ENCODE measurements at places on chromosomes 13 and 19.
A peak's percentile ranks its signal among the peaks of the same experiment; 100 is the strongest.

DNA sequence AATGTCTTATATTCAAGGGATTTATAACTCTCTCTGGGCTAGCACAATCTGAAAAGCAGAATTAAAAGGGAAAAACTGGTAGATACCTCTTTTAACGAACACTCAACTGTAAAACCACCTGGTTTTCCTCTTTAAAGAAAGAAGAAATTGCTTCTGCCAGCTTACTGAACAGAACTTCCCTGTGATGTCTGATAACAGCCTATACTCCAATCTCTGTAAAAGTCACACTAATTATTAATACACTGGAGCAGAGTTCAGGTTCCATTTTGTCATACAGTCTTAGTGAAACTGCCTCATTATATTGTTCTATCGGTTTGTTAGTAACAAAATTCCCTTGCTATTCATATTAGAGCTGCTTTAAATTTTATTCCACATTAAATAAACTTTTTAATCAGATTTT is 251.0 kb upstream of the STARD13 start:
- no peak for DNase-seq

GRCh38 chr19:48252609-48253008 is 3.1 kb downstream of the CARD8 start:
- no peak for DNase-seq

DNA sequence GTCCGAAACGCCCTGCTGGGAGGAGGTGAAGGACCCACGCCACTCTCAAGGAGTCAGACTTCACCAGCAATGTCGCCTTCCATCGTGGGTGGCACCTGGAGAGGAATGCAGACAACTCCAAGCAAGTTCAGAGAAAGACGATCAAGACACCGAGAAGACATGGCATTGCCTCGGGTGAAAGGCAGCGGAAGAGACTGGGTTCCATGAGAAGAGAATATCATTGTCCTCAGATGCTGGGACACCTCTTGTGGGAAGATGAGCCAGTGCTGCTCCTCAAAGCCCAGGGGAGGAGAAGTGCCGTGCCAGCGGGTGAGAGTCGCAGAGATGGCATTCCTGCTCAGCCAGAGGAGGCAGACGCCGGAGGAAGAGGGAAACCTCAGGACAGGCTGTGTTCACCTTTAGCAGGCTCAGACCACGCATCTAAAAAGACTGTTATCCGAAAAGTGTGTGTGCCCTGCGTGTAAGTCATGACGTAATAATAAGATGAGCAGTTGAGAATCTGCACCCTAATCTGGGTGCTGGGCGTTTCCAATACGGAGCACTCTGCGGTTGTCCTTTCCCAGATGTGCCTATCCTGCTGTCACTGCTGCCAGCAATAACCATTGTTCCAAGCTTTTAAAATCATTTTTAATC is 144.6 kb upstream of the SPACA7 start:
- no peak for DNase-seq

- no peak for DNase-seq
Observed at GRCh38 chr13:65032825-65033224, 2197.3 kb downstream of the PCDH9 start.

DNA sequence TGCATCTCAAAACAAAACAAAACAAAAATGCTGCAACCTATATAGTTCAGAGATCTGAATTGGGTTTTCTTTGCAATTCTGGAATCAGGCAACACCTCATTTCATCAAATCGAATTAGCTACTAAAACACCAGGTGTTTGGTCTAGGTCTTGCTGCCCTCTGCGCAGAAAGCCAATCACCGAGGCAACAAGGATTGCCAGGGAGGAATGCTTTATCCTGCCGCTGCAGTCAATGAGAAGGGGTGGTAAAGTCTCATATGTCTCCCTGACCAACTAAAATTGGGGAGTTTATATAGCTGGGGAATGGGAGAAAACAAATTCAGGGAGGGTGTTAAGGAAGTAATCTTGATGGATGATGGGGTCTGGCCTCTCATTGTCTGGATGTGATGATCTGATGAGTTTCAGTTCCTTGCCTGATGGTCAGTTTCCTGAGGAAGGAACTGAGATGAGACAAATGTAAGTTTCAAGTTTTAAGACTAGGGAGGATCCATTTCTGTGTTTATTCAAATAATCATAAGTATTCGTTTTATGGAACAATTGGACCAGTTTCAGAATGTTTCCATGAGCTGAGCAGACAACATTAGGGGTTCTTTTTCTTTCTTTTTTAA is 5.0 kb upstream of the YJU2 start:
- DNase-seq = no peak

DNA sequence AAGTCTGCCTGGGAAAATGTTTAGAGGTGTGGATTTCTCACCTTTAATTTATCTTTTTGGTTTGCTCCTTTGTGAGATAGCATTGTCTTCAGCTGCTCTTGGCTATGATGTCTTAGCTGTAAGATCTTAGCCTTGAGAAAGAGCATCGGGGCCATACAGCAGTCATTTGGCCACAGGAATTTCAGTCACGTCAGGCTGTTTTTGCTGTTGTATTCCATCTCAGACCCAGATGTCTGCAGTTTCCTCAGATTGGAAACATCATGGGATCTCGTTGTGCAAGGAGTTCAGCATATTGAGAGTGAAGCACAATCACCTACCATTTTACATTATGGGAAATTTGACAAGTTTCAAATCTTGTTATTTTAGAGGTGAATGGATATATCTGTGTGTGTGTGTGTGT is 89.3 kb upstream of the C1QTNF9B start:
- peak; percentile 99 for DNase-seq

- no peak for DNase-seq
Observed at GRCh38 chr13:21385710-21386109, 73.4 kb downstream of the ZDHHC20 start.

DNA sequence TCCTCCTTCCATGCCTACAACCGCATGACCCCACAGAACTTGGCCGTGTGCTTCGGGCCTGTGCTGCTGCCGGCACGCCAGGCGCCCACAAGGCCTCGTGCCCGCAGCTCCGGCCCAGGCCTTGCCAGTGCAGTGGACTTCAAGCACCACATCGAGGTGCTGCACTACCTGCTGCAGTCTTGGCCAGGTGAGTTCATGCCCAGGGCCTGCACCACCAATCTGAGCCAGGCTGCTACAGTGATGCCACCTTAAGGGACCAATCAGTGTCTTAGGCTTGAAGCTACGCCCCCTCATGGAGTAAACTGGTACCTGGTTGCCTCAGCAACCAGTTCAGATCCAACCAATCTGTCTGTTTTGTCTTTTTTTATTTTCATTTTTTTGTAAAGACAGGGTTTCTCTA is 5.2 kb downstream of the SYDE1 start:
- DNase-seq = no peak

GRCh38 chr19:1756264-1756663 is 3.0 kb downstream of the ONECUT3 start:
- no peak for DNase-seq

DNA sequence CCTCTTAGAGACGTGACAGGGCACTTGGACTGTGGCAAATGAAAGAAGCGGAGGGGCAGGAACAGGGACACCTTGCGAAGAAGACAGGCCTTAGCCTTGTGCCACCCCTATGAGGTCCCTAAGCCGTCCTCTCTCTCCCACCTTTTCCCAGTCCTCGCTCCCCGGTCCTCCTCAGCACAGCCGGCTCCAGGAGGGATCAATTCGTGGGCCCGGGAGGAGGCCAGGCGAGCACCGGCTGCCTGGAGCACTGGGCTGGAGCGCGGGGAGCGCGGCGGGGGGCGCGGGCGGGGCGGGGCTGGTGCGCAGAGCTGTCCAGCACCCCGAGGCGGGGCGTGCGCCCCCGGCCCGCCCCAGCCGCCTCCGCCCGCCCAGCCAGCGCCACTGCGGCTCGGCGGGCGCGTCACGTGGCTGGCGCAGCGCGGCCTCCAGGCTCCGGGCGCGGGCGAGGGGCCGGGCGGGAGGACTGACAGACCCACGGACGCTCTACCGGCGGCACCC is at the start of gene LRP3:
LRP3 (plus strand) TSS at position 466 of the 498 bp plus-strand sequence. CDS start 456 bp downstream, outside the sequence.
- DNase-seq = peak; percentile 18

DNA sequence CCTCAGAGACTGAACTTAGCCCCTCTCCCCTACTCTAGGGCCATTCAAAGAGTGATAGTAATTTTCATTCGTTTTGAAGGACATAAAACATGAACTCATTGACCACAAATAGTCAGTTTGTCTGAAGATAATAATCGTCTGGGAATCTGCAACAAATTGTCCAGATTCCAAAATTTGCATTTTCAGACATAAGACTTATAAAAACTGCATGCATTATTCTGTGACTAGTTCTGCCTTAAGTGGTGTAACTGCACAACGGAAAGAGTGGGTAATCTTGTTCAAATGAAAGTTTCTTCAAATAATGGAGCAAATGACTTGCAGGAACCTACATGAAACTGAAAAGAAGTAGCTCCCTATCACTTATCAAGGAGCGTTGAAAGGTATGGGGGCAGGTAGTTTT is 8.4 kb downstream of the CSNK1A1L start:
- no peak for DNase-seq

DNA sequence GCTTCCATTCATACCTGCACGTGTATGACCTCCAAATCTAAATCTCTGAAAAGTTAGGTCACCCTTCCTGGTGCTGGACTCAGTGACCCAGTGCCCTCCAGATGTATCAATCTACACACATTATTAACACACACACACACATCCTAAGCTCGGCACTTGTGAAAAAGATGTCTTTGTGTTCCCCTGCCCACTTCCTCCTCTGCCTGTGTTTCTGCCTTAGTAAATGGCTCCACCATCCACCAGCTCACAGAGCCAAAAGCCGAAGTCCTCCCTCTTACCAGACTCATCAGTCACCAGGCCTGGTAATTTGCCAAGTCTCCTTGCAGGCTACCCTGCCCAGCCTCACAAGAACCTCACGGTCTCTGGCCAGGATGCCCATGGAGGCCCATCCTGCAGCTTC is 131.5 kb downstream of the SHISA2 start:
- no peak for DNase-seq

- no peak for DNase-seq
Observed at GRCh38 chr13:103859952-103860351, 793.7 kb upstream of the SLC10A2 start.
